ENCODE measurements at places on chromosomes 16 and 17.
A peak's percentile ranks its signal among the peaks of the same experiment; 100 is the strongest.

- no peak for DNase-seq
Measured at GRCh38 chr16:28875134-28876018, 2.9 kb upstream of the ATP2A1 start.

DNA sequence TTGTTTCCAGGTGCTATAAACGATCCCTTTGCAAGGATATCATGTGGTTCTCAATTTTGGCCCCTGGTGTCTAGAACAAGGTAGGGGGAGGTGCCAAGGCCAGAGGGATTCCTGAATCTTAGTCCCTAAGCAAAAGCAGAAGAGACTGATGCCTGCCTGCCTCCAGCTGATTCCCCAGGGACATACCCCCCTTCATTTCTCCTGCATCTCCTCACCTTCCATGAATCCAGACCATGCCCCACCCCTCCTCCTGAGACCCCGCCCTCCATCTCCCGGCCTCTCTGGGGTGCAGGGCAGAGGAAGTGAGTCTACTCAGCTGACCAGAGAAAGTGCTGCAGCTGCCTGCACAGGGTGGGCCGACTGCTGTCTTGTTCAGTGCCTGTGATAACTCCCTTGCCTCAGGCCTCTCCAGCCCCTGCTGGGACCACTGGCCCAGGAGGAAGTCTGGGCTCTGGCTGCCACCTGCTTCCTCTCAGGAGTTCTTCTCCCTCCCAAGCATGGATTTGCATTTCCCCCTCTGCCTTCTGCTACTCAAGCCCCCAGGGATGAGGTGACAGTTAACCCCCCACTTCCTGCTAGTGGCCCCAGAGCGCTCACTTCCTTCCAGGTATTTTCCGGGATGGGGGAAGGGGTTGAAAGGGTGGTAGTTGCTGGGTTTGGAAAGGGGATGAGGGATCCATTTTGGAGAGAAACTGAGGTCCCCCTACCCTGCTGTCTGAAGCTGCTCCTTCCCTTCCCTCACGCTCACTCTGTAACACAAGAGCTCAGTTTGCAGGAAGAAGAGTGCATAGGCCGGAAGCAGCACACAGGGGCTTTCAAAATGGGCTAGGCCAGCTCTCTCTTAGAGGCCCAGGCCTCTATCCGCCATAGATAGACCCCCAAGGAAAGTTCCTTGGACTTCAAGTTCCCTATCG lies 10.5 kb upstream of the TSPOAP1 start:
- peak; percentile 98 for DNase-seq

- peak; percentile 27 for DNase-seq
Measured at GRCh38 chr17:7538891-7539545, 9.8 kb upstream of the TNFSF12 start.

DNA sequence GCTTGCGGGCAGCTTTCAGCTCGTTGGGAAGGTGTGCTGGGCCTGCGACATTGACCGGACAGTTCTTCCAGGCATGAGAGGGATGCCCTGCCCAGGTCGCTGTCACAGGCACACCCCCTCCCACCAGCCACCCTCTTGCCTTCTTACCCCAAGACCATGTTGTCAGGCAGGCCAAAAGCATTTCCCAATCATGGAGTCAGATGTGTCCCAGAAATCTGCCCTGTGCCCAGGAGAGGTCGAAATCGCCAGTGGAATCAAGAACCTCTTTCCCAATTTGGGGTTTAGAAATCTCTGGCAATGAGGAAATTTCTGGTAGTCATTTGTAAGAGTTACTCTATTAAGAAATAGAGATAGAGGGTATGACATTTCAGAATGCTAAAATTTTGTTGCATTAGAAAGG lies 177.1 kb downstream of the RAB11FIP4 start:
- DNase-seq = no peak

DNA sequence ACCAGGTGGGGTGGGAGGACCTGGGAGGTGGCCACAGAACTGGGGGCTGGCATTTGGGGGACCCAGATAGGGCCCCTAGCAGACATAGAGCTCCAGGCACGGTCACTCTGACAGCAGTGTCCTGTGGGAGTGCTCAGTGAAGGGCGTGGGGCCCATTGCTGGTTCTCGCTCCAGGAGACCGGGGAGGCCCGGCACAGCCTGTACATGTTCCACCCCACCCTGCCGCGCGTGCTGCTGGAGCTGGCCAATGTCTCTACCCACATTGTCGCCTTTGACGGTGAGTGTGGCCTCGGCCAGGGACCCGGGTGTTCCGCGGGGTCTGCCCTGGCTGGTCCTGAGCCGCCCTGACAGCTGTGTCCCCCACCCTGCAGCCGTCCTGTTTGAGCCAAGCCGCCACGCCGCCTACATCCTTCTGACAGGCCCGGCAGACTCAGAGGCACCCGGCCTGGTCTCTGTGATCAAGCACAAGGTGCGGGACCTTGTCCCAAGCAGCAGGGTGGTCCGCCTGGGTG lies 11.2 kb downstream of the RGS11 start:
- DNase-seq = no peak

DNA sequence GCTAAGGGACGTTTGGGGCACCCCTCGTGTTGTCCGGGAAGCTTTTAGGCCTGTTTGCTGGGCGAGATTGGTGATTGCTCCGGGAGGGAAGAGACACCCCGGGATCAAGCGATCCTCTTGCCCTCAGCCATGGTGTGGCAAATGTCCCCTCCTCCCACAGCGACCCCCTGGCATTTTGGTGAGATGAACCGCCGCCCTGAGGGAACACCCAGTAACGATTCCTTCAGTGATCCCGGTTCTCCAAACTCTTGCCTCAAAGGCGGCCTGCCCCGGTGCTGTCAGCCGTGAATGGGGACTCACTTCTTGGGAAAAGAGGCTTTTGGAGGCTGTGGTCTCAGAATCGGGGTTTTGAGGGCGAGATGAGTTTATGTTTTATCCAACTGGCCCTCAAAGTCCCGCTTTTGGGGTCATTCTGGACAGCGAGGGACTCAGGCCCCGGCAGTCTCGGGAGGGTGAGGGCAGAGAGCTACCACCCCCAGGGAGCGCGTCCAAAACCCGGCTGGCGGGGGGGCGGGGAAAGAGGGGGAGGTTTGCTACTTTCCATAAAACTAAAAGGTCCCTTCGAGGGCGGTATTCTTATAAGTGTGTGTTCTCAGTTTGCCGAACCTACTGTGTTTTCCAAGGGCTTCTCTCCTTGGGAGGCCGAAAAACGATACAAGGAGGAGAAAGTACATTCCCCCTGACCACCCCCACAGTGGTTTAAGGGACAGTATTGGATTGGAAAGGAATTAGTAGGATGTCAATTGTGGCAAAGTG lies 232.7 kb downstream of the MRTFB start:
- peak; percentile 41 for DNase-seq

GRCh38 chr16:24753437-24753836 lies 24.0 kb downstream of the TNRC6A start:
- DNase-seq = no peak

DNA sequence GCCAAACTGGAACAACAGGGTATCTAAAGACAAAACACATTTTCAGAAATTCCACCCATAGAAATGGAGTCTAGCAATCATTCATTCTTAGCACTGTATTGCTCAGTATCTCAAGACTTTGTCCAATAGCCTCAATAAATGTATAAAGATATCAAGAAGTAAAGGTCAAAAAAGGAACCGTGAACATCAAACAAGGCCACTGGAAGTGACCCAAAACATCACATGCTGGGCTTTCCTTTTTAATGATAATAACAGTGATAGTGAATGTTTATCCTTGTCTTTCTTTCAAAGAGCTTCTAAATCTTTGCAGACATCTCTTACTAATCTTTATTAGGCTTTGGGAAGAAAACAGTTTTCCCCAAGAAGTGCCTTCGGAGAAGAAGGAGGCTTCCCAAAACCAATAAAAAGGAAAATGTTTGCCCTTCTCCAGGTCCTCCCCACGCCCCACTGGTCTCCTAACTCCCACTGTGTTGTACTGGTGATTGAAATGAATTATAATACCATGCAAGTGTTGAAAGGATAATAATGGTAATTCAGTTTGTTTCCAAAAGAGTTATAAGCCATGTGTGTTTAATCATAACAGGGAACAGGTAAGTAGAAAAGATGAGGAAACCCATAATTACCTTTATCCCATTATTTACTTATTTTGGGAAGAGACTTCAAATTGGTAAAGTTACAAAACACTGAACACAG lies 18.6 kb downstream of the RNF43 start:
- no peak for DNase-seq

All from fibroblast of skin of right biceps (primary cell).